Activated T-helper 1 cell treated with anti-CD3 and anti-CD28 coated beads, Interleukin-2, amount 50 U/mL, for 16 hours (primary cell): ENCODE measurements at places on chromosomes 11 and 22.

GRCh38 chr11:61718621-61719302 lies 33.7 kb upstream of the MYRF start:
- no peak for DNase-seq

- no peak for DNase-seq
Observed at GRCh38 chr22:48071828-48072227, 1309.4 kb downstream of the TBC1D22A start.

DNA sequence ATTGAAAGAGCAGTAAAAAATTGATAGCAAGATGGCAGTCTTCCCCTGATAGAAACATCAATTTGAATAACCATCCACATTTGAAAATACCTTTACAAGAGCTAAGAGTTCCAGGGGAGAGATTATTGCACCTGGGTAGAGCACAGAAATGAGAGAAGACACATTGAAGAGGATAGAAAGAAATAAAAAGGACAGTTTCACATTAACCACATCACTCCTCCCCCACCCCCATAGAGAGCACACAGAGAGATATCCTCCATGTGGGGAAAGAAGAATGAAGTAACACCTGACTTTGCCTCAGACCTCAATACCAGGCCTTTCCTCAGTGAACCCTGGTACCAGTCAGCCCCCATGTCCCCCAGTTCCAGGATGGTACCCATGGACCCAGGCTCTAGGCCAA lies 486.7 kb downstream of the FAM181B start:
- no peak for DNase-seq

GRCh38 chr11:19952116-19952605 lies 208.1 kb downstream of the DBX1 start:
- DNase-seq: no peak

GRCh38 chr11:27237643-27238042 lies 125.4 kb downstream of the CCDC34 start:
- DNase-seq: no peak

GRCh38 chr22:37848587-37849088 lies 581 bp upstream of the EIF3L start:
- DNase-seq: no peak

DNA sequence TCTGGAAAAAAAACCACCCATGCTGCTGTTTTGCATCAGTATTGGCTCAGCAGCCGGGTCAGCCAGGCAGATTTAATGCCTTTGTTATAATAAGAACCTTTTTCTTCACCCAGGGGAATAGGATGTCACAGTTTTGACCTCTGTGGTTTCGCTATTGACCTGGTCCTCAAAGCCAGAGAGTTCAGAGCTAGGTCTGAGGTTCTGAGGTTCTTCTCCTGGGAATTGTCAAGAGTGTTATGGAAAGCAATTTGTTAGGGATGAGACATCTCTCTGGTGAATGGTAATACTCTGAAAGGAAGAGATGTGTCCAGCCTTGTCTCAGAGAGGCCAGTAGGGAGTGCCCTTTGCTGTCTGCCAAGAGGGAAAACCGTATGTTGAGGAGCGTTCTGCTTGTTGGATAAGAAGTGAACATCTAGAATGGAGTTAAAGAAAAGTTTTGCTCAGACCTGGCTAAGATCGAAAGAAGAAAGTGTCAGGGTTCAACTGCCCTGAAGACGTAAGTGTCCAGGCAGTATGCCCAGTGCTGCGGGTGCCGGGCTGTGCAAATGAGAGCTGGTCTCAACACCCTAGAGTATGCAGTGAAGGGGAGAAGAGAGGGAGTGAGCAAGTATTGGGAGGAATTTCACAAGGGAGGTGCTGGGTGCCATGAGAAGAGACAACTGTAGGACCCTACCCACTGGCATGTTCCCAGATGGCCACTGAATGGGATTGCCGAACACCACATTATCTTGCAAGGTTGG lies 150.9 kb upstream of the TTC12 start:
- DNase-seq: no peak
